ENCODE measurements at places on chromosomes 6 and 20.

- DNase-seq: no peak
Observed at GRCh38 chr20:112396-112795, 24.9 kb downstream of the DEFB125 start.

GRCh38 chr6:104575536-104575935 lies 284.2 kb downstream of the HACE1 start:
- DNase-seq: no peak

DNA sequence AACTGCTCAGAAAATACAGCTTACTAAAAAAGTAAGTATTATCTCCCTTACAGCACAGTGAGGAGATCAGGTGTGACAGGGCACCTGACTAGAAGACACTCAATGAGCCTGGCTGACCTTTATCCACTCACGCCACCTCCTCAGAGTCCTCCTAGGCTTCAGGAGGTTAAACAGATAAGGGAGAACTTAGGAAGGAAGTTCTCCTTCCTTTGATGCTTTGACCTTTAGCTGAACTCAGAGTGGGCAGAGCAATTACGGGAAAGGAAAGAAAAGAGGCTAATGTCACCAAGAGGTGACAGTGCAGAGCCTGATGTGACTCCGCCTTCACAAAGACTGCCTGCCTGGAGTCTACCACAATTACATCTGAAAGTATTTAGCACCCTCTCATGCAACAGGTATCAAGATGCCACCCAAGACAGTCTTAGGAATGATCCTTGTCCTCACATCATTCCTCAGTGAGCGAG lies 36.7 kb downstream of the MAN1A1 start:
- DNase-seq: no peak

- no peak for DNase-seq
Observed at GRCh38 chr6:121112356-121112755, 221.9 kb downstream of the TBC1D32 start.

- DNase-seq: no peak
Observed at GRCh38 chr6:37763413-37763812, 56.1 kb upstream of the ZFAND3 start.

All from T-cell (primary cell).